ENCODE measurements at places on chromosomes 3 and 15. TPM values are rescaled to one million over a fixed set of nuclear protein-coding genes. Genes with fewer than 3 reads are reported as not detected.

HLTF gene
- polyA plus RNA-seq = 25.5 TPM

ADAMTS7 gene
- polyA plus RNA-seq = 2.9 TPM

MYL3 gene
- polyA plus RNA-seq = not detected

CHCHD6 gene
- 18.9 TPM for polyA plus RNA-seq

ABI3BP gene
- polyA plus RNA-seq = 1.8 TPM

GOLGA6D gene
- polyA plus RNA-seq = 0.05 TPM

IL5RA gene
- not detected for polyA plus RNA-seq

DPPA2 gene
- not detected for polyA plus RNA-seq

CHDH gene
- 2.8 TPM for polyA plus RNA-seq

CDHR4 gene
- 1.1 TPM for polyA plus RNA-seq

LSAMP gene
- 0.22 TPM for polyA plus RNA-seq

ZNF860 gene
- 1.6 TPM for polyA plus RNA-seq

DPH3 gene
- polyA plus RNA-seq = 20.3 TPM

APPL1 gene
- polyA plus RNA-seq = 14.3 TPM

PATL2 gene
- polyA plus RNA-seq = 0.12 TPM

BFSP2 gene
- not detected for polyA plus RNA-seq

ISG20 gene
- 6.1 TPM for polyA plus RNA-seq
